ENCODE measurements at places on chromosomes 16 and 17. TPM values are rescaled to one million over a fixed set of nuclear protein-coding genes. Genes with fewer than 3 reads are reported as not detected.

DNA sequence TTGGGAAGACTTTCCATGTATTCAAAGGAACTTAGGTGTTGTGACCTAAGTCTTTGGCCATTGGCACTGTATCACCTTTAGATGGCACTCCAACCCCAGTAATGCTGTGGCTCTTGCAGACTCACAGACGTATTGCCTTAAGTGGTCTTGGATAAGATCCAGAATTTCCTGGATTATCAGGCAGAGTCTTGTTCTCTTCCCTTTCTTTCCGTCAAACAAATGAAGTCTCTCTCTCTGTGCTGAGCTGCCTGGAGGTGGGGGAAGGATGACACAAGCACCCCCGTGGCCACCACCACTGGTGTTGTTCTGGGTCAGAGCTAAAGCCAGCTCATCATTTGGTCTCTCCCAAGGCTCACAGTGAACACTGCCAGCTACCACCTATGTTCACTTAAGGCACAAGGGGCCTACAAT lies 789.9 kb upstream of the KIF2B start:
- no peak for DNase-seq

DNA sequence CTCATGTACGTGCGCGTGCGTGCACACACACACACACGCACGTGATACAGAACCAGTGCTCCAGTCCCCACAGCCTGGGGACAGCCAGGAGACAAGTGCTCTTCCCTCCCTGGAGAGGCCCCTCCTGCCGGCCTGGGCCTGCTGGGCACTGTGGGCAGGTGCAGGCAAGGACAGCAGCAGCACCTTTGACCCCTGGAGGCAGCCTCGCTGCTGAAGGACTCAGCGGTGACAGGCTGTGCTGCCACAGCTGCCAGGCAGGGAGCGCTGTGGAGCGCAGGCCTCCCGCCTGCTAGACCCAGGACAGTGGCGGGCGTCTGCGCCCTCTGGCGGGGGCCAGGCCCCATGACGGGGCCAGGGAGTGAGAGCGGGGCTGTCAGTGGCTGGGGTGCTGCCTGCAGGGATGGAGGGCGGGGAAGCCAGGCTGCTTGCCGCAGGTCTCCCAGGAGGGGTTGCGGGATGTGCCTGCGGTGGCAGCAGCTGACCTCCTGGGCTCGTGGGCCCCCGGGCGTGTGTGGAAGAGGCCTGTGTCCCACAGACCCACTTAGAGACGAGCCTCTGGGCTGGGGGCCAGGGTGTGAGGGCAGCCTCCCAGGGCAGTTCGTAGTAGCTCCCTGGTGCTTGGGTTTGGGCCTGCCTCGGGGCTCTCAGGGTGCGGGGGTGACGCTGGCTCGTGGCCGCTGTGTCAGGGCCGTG lies 63.5 kb upstream of the PVALEF start:
- peak; percentile 98 for DNase-seq

- DNase-seq = no peak
Measured at GRCh38 chr16:25512041-25512440, 179.7 kb upstream of the HS3ST4 start.

DNA sequence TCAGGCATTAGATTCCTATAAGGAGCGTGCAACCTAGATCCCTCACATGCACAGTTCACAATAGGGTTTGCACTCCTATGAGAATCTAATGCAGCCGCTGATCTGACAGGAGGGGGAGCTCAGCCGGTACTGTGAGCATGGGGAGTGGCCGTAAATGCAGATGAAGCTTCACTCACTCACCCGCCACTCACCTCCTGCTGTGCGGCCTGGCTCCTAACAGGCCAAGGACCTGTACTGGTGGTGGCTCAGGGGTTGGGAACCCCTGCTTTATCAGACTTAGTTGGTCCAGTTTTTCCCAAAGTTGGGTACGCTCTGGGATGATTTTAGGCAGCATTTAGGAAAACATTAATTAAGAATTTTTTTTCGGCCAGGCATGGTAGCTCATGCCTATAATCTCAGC lies 103.8 kb downstream of the MARF1 start:
- DNase-seq = no peak

GRCh38 chr16:14378131-14378551 lies 251.9 kb downstream of the PARN start:
- DNase-seq = no peak

DNA sequence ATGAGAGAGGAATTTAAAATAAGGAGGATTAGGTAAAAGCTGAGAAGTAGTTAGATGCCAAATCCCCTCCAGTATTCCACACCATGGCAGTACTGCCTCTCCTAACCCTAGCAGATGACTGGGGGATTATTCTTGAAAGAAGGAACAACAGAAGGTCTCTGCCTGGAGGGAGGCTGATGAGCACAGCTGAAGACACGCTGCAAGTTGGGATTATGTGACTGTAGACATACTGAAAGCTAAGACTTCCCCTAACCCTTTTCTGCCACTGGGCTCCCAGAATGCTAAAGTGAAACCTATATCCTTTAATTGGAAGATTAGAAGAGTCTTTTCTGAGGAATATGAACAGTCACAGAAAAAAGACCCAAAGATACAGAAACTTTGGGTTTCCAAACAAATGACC lies 27.7 kb upstream of the SLC46A1 start:
- no peak for DNase-seq

DNA sequence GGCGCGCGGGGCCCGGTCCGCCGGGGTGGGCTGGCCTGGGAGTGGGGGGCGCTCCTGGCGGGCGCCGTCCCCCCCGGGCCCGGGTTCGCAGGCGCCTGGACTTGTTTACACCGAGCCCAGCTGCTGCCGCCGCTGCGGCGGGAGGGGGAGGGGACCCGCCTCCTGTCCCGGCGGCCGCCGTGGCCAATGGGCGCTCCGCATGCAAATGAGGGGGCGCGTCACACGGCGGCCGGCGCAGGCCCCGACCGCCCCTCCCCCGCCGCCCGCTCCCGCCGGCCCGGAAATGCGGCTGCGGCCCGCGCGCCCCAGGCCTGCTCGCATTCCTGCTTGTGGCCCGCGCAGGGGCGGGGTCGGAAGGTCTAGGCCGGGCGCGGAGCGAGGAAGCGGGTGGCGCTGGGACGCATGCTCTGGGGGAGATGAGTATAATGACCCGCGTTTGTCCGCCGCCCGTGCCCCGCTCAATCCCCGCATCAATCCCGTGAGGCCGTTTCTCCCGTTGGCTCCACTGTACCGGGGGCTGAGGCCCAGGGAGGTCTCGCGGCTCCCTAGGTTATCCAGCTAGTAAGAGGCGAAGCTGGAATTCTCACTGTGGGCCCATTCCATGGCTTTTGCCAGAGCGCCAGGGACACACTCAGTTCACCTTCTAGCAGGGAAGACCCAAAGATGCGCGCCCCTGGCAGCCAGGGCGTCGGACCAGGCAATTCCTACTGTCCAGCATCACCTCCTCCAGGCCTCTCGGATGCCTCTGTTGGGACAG lies at the start of gene YPEL3:
Gene YPEL3, minus strand, starts transcription at position 109 of the 757 bp plus-strand sequence. CDS start 731 bp downstream, outside the sequence.
- DNase-seq = peak; percentile 98

DNA sequence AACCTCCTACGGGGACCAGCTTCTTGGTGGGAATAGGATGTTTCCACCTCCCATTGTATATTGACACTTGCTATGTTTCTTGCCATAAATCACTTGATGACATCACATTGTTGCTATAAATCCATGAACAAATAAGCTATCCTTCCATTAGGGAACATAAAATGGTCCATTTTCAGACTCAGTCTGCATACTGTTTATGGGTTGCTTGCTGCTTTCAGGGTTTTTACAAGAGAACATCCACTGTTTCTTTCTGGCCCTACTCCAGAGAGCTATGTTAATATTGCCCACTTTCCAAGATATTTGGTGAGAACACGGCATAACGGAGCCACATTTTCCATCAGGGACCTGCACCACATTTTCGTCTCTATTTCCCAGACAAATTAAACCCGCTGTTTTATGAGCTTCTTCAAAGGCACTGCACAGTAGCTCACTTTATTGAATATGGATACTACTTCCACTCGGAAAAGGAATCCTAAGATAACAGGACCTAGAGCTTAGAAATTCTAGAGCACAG lies 800.2 kb downstream of the KCNJ2 start:
- DNase-seq = no peak

DNA sequence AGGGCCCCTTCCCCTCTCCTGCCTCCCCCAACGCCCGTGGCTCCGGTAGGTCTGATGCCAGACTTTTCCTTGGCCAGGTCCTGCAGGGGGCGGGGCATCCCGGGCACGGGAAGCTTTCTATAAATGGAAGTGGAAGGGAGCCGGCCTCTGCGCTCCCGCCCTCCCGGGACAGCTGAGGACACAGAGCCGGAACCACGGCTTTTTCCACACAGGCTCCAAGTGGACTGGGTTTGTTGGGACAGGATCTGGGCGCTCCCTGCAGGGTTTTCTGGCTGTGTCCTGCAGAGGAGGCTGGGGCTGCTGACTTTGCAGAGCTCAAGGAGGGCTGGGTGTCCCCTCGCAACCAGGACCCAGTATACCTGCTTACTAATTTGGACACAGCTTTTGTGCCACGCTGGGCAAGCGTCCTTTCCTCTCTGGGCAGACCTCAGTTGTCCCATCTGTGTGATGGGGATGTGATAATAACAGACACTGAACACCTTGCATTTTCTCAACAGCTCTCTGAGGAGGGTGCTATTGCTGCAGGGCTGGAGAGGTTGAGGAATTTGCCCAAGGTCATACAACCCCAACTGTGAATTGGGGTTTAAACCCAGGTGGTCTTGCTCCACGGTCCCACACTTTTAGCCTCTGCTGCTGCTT lies 1.8 kb downstream of the TNS4 start:
- peak; percentile 78 for DNase-seq

GRCh38 chr16:54602666-54603065 lies 316.1 kb upstream of the IRX3 start:
- no peak for DNase-seq

GRCh38 chr16:69056421-69056820 lies 49.0 kb upstream of the HAS3 start:
- DNase-seq = no peak

DNA sequence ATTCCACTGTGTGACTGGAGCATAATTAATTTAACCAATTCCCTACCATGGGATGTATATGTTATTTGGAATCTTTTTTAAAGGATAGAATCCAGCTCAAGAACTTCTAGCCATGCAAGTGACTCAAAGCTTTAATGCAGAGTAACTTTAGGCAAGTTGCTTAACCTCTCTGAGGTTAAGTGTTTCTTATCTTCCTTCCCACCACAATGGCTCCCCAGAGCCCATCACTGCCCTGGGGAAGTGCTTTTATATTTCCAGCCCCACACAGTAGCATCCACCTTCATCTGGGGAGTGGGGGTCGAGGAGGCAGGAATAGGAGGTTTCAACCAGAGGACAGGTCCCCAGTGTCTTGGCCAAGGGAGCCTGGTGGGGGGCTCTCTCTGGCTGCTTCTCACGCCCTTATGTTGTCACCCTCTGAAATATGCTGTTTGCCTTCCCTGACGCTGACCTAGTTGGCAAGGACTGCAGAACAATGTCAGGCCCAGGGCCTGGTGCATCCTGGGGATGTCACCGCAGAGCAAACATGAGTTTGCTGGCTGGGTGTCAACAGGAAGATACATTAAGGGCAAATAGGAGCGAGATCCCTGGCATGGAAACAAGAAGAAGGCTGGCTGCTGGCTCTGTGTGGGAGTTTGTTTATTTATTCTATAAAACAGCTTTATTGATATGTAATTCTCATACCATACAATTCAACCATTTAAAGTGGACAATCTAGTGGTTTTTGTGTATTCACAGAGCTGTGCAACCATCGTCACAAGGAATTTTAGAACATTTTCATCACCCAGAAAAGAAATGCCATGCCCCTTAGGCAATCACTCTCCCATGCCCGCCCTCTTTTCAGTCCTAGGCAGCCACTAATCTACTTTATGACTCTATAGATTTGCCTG lies 46.6 kb upstream of the WSB1 start:
- DNase-seq = peak; percentile 79

DNA sequence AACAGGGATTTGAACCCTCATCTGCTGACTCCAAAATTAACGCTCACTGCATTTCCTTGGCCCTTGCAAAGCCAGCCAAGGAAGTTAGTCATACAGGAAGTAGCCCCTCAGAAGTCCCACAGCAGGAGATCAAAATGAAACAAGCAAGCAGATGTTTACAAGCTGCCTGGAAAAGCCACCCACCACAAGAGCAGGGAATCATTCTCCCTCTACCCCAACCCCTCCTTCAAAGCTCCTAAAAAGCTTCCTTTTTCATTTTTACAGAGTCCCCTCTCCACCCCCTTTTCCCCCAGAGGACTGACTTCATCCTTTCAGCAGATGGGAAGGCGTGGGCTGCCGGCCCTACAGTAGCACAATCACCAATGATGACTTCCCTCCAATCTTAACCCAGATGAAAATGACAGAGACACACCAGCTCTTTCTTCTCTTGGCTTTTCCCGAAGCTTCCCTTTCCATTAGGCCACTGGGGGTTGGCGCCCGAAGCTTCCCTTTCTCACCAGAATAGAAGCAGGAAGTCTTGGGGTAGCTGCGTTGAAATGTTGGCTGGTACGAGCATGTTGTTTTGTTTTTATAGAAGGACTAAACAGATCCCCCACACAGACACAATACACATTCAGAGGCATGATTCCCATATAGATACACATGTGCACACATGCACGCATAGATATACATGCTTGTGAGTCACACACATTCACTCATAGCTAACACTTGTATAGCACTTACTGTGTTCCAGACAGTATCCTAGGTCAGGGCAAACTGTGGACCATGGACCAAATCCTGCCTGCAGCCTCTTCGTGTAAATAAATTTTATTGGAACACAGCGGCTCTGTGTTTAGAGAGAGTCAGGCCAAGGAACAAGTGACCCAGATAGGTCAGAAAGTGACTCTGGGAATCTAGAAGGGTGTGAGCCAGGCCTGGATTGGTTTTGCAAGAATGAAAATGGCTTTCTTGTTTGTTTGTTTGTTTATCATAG lies 17.4 kb downstream of the ITPRIPL2 start:
- DNase-seq = no peak

DNA sequence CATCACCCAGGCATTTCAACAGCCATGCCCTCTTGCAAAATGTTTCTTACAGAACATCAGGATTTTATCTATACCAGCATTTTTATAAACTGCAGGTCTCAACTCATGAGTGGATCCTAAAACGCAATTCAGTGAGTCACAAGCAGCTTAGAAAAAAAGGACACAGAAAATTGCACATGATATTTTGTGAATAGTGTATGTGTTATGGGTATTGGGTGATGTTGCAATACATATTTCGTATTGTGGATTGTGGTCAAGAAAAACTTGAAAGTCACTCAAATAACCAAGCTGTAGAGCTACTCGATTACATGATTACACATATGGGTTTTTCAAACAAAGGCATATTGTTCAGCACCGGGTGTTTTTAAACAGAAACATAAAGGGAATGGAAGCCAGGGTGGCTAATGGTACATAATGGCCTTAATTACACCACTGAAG lies 1.4 kb downstream of the WIPI1 start:
- peak; percentile 35 for DNase-seq

The OTOP3 gene
- total RNA-seq = not detected

The DHRS7C gene
- total RNA-seq = not detected

The TLCD2 gene
- 7.3 TPM for total RNA-seq

All from left lung (tissue), 14 donors.